Fibroblast of mammary gland (primary cell): ENCODE measurements at places on chromosomes 3 and 15.

- no peak for DNase-seq
Observed at GRCh38 chr3:69896095-69896494, 103.4 kb upstream of the SAMMSON start.

DNA sequence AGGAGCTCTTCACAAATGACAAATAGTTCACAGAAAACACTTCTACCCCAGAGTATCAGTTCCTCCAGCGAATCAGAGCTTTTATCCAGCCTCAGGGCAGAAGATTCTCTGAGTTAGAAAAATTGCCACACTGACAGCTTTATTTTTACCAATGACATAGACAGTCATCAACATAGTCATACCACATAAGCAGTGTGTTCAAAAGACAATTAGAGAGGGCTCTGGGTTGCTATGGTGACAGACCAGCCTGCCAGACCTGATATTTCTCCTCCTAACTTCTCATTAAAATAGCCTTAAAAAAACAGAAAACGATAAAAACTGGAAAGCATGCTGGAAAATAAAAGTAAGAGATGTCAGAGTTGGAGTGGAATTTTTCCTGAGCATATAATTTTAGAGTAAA is 45.9 kb upstream of the COL6A5 start:
- no peak for DNase-seq

DNA sequence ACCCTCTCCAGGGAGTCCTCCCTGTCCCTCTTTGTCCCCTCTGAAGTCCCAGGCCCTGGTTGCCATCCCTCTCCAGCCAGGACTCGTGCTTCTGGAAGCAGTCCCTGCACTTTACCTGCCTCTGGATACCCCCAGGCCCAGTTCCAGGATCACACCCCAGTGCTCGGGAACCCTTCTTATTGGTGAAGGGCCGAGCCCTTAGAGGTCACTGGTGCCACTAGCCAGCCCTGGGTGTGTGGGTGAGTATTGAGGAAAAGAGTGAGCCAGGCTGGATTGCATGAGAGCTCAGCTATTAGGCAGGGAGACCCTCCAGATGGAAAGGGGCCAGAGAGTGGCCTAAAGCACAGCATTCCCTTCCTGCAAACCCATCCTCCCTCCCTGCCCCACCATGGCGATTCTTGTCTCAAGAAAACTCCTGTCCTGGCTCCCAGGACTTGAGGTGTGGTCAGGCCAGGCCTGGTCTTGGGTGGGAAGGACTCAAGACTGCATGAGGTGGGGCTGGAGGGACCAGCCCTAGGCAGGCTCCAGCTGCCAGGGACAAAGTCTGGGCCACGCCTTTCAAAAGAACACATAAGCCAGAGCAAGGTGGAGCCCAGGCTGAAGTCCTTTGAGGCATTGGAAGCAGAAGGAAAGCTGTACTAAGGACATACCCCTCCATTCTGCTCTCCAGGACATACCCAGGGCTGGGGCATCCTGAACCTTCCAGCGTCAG is 4.8 kb upstream of the PHGR1 start:
- no peak for DNase-seq

DNA sequence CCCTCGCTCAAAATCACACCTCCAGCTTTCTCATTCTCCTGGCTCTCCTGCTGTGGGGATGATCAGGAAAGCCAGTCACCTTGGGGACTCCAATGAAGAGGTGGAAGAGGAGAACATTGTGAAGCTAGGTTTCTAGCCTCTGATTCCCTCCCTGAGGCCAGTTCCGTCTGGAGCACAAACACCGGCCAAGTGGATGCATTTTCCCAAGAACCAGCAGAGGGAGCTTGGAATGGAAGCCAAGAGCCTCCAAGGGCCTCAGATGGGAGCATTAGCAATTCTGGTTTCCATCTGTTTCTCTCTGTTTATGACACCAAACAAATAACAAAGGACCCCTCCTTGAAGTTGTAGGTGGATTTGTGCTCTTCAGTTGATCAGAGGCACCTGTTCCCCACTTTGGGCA is 40.6 kb upstream of the NMNAT3 start:
- peak; percentile 45 for DNase-seq

- peak; percentile 86 for DNase-seq
Observed at GRCh38 chr3:51622868-51623267, 48.2 kb upstream of the TEX264 start.

DNA sequence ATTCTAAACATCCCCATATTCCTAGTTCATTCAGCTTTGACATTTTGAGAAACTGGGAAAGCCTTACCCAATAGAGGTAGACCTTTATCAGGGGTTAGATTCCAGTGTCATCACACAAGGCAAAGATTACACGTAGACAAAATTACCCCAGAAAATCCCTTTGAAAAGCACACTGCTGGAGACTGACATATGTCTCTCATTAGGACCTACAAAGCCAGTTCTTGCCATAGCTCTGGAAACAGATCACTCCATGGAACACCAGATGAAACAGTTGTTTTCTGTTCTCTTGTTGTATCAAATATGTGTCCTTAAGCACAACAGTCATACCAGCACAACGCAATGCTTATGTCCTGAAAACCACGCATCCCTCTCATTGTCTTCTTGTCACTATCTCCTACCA is 44.7 kb downstream of the RARB start:
- no peak for DNase-seq

DNA sequence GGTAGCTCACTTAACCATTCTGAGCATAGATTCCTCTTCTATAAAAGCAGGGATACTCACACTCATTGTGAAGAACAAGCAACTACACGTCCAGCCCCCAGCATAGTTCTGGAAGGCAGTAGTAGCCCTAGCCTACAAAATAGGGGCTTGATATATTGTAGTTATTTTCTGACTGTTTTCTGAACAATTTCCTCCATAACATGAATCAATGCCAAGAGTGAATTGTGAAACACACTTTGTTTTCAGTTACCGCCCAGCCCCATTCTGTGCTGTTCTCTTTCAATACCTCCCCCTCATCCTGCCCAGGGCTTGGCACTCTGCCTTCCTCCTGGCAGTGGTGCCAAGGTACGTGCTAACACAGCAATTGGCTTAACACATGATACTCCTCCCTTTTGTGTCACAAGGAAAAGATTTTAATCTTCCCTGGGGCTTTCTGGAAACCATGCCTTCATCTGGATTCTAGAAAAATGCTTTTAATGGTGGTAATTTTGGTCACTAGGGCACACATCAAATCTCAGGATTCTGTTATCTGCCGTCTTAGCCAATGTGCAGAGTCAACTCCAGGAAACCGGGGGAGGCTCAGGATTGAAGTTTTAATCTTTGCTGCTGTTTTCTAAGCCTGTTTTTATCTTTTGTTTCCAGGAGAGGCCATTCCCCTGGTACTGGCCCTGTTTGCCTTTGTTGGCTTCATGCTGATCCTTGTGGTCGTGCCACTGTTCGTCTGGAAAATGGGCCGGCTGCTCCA is 37.2 kb downstream of the IL20RB start:
- peak; percentile 89 for DNase-seq

- DNase-seq, result no peak
Observed at GRCh38 chr3:53264718-53265117, 8.9 kb upstream of the TKT start.

DNA sequence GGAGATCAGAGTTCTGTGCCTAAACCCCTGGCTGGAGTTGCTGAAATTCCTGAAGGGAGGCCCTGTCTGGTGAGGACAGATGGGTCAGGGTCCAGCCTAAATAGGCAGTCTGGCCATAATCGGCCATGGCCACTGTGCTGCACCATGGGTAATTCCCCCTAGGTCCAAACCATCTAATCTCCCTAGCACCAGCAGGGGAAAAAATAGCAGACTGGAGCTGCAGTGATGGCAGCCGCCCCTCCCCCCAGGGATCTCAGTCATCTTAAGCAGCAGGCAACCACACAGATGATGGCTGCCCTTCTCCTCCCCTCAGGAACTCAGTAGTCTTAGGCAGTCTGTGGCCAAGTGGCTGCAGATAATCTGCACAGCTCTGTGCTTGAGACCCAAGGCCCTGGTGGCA is 68.4 kb upstream of the CD96 start:
- DNase-seq, result no peak

GRCh38 chr3:156586905-156587759 is 32.2 kb upstream of the SSR3 start:
- no peak for DNase-seq

GRCh38 chr15:98935736-98936135 is 71.9 kb downstream of the PGPEP1L start:
- no peak for DNase-seq

GRCh38 chr15:61076598-61077170 is 152.4 kb downstream of the RORA start:
- no peak for DNase-seq
